Activated T-helper 1 cell treated with anti-CD3 and anti-CD28 coated beads, Interleukin-12 subunit alpha, Interleukin-12 subunit beta, Interleukin-2, Interleukin-4 antibody, amounts not matched to agents 30 ng/mL and 10 ng/mL and 1 ng/mL, durations not matched to agents 14 hours and 24 hours and 36 hours (primary cell): ENCODE measurements at places on chromosomes 1 and 21. TPM values are rescaled to one million over a fixed set of nuclear protein-coding genes. Genes with fewer than 3 reads are reported as not detected.

DNA sequence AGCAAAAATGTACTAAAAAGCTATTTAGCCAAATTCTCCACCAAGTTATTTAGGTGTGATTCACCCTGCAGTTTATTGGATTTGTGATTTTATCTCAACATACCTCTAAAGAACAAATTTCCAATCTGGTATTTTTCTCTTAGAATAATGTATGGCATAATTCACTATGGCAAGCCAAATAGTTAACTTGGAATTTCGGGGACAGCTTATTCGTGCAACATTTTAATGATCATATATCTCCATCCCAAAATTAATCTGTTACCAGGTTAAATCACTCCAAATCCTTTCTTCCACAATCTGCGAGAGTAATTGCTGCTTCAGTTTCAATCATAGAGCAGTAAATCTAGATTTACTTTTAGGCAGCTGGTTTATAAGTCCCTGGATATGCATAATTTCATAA lies 53.4 kb downstream of the ERICH3 start:
- no peak for DNase-seq

GRCh38 chr1:197399755-197400521 lies 131.9 kb downstream of the CRB1 start:
- DNase-seq: no peak

DNA sequence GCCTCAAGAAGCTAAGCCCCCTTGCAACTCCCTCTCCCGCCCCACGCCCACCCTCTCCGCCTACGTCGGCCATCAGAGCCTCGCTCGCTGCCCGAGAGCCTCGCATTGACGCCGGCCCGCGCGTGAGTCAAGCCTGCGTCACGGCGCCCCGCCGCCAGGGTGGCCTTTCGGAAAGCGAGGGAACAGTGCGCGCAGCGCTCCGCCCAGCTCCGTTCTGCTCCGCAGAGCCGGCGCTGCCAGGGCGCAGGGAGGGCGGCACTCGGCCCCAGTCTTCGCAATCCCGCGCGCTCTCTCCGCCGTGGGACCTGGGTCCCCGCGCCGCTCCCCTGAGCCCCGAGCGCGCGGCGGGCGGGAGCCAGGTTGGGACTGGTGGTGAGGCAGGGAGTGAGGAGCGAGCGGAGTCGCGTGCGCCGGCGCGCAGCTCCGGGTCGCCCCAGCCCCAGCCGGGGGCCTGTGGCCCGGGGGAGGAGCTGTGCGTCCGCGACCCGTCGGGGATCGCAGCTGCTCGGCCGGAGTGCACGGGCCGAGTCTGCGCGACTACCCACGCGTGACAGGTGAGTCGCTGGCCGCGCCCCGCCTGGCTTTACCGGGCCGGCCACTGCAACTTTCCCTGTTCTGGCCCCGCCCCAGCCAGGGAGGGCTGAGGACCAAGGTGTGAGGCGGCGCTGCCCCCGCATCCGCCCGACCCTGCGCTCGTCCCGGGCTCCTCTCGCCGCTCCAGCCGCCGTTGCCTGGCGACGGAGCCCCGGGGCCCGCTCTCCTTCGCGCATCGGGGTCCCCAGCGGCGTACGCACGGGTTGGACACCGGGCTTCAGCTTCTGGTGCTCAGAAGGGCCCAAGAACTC lies at the start of gene SLC6A17:
TSS of gene SLC6A17 (plus strand) at position 165 of the 845 bp plus-strand sequence. CDS start 16,436 bp downstream, outside the sequence.
- no peak for DNase-seq

DNA sequence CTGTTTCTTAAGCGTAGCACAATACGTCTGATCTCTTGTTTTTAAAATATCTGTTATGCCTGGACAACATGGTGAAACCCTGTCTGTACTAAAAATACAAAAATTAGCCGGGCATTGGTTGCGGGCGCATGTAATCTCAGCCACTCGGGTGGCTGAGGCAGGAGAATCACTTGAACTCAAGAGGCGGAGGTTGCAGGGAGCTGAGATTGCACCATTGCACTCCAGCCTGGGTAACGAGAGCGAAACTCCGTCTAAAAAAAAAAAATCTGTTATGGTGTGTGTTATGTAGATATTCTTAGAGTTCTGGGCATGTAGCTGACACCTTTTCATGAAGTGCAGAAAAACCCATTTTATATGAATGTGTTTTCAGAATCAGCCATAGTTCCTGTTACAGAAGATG lies 38.2 kb downstream of the RABGAP1L start:
- DNase-seq: no peak

GRCh38 chr1:167501515-167502191 lies 16.7 kb downstream of the CD247 start:
- no peak for DNase-seq

DNA sequence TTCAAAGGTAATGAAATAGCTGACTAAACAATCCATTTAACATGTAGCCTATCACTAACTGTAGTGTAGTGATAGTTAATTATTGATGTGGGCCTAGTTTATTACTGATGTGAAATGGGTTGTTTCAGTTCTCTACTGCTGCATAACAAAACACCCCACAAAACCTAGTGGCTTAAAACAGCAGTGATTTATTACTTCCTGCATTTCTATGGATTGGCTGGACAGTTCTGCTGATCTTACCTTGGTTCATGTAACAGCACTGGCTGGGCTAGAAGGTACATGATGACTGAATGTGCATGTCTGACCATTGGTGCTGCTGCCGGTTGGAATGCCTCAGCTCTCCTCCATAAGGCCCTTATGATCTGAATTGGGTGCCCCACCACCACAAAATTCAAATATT lies 5.4 kb upstream of the ABL2 start:
- DNase-seq: no peak

RIMS3 gene
- total RNA-seq: 1.5 and 1.9 TPM in 2 replicates

ROR1 gene
- 0.05 TPM in 1 of 2 replicates, not detected in the other for total RNA-seq
